ENCODE measurements at places on chromosomes 4 and X.

- DNase-seq: no peak
Observed at GRCh38 chr4:3434881-3435685, 6.7 kb upstream of the HGFAC start.

- no peak for DNase-seq
Observed at GRCh38 chr4:4398430-4398829, 11.5 kb downstream of the NSG1 start.

DNA sequence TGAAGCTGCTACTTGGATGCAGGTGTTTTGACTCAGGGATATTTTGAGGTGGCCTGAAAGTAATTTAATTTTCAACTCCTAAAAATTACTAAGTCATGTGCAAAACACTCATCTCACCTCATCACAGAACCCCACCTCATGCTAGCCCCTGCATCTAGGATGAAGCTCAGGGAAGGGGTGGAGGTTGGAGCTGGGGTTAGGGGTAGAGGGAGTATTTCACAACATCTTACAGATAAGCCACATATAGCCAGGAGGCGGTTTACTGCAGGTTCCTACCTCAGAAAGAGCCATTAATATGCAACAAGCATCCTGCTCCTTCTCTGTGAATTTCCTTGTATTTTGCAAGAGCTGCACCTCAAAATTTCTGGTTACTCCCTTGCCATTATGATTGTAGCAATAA, 70.5 kb upstream of the TSPAN5 start:
- no peak for DNase-seq

DNA sequence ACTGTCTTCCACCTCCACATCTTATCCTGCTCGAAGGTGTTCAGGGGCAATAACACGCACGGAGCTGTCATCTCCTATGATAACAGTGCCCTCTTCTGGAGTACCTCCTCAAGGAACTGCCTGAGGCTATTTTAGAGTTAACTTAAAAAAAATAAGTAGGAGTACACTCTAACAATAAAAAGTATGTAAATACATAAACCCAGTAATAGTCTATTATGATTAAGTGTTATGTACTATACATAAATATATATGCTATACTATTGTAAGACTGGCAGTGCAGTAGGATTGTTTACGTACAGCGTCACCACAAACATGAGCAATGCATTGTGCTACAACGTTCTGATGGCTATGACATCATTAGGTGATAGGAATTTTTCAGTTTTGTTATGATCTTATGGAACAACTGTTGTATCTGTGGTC, 34.5 kb upstream of the TLR2 start:
- DNase-seq: no peak

DNA sequence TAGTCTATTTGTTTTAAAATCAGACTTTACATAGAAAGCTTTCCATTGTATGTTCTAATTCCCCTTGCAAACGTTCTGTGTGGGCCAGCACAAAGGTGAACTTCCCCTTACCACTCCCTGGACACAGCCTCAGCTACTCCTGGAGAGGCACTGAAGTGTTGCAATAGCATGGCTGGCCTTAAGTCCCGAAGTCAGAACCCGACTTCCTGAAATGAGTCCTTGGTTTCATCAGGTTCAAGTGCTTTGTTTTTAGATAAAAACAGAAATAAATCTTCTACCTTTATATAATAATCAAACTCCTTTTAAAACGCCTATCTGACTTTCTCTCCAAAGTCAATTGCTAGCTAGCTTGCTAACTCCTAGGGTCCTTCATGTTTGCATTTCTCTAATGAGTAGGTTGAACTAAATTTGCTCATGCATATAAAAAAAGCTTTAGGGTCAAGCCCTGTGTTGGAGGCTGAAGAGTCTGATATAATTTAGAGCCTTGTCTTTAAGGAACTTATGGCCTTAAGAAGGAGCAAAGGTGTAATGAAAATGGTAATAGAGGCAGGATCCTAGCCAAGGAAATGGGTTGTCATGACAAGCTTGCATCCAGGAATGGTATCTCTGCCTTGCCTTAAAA, 9.0 kb downstream of the BMP3 start:
- DNase-seq: no peak

DNA sequence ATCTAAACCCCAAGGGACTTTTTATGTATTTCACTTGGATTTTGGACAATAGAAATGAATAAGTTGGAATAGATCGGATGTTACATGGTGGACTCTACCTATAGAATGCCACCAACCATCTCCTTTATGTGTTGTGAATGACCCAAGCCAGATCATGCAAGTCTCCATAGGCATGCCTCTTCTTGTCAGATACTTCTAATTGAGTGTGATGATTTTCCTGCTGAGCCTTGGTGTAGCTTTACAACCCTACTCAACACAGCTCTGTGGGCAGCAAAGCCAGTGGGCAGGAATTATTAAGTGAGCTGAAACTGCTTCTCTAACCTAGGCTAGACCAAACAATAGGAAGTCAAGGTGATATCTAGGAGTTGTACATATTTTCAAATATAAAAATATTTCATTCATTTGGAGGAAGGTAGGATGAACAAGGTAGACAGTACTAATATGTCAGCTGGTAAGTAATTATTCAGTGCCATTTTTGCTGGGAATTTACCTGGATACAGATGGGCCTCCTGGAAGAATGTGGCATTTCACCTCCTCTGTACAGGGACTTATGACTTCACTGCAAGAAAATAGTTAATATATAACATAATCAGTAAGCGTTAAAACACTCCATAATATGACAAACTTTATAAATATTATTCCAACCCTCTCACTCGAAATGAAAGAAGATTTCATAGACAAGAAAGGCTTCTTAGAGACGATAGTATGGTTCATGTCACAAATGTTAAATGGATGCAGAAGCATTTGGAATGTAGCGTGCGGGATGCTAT, 298.0 kb upstream of the FAT1 start:
- DNase-seq: no peak

- DNase-seq: no peak
Observed at GRCh38 chrX:17595456-17596035, 141.7 kb upstream of the SCML1 start.

DNA sequence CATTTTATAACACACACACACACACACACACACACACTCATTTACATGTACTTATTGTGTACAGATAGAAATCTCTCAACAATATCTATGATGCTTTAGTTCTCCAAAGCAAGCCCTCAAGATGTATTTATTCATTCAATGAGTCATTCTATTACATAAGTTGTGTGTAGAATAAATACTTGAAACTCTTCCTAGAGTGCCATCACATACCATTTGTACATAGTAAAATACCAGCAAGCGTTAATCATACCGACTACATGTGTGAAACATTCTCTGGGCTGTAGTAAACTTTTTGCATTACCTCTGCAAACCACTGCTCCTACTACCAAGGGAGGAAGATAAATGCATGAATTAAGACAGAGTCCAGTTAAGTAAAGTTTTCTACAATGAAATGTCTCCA, 70.9 kb downstream of the EPHA5 start:
- DNase-seq: no peak

- DNase-seq: no peak
Observed at GRCh38 chr4:173919196-173919595, 364.3 kb downstream of the FBXO8 start.

DNA sequence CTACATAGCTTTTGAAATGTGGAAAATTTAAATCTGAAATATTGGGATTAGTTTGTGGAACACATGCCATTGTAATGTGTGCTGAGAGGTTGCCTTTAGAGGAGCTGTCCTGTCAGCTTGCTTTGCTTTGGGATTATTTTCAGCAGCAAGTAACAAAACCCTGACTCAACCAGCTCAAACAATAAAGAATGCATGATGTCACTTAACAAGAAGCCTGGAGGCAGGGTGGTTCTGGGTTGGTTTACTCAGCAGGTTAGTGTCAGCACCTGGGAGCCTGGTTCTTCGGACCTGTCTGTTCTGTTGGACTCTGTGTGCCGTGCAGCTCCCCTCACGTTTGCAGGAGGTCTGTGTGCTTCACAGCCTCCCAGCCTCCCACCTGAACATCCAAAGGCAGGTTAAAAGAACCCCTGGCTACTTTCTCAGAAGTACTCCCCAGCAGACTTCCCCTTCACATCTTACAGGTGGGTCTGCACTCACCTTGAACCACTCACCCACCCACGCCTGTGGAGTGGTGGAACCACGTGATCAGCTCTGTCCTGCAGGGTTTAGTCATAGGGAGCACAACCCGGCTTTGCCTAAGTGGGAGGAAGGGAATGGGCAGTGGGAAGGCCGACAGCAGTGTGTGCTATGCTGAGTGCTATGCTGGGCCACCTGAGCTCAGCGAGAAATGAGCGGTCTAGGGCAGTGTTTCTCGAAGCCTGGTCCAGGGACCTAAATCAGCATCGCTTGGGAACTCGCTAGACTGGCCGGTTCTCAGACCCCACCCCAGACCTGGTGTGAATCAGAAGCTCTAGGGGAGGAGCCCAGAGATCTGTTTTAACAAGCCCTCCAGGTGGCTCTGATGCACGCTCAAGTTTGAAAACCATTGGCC, 20.4 kb downstream of the TMEM131L start:
- DNase-seq: no peak

DNA sequence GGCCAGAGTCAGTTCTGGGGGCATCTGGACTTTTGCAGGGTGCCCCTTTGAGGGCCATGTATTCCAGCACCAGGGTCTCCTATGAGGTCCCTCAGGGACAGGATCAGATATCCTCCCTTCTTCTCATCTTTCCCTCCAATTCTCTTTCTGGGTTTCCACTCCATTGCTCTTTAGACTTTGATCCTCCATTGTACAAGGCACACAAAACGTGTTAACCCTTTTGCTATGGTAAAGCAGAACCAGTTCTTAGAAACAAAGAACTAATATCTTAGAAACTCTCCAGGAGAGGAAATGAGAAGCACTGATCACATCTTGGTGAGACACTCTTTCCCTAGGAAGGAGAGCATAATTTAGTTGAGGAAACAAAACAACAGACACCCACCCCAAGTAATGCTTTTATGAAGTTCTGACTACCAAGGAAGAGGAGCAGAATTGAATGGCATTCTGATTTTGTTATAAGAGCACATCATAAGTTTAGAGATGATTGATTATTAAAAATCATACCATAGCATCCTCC, 200.7 kb upstream of the NPY2R start:
- no peak for DNase-seq

DNA sequence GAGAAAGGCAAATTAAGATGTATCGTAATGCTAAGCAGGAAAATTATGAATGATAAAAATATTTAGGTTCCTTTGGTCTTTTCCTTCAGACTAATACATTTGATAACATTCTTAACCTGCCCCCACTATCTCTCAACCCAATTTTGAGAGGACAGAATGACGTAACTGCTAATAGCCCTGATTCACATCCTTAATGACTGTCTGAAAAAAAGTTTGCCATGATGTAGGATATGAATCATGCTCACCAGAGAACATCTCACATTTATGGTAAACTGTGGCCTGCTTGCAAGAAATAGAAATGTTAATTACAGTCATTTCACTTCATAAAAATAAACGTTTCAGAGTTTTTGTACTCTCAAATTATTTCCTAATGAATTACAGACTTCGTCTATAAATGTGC, 128.0 kb upstream of the VEGFC start:
- DNase-seq: no peak

GRCh38 chr4:101141230-101141629, 206.1 kb downstream of the PPP3CA start:
- no peak for DNase-seq

DNA sequence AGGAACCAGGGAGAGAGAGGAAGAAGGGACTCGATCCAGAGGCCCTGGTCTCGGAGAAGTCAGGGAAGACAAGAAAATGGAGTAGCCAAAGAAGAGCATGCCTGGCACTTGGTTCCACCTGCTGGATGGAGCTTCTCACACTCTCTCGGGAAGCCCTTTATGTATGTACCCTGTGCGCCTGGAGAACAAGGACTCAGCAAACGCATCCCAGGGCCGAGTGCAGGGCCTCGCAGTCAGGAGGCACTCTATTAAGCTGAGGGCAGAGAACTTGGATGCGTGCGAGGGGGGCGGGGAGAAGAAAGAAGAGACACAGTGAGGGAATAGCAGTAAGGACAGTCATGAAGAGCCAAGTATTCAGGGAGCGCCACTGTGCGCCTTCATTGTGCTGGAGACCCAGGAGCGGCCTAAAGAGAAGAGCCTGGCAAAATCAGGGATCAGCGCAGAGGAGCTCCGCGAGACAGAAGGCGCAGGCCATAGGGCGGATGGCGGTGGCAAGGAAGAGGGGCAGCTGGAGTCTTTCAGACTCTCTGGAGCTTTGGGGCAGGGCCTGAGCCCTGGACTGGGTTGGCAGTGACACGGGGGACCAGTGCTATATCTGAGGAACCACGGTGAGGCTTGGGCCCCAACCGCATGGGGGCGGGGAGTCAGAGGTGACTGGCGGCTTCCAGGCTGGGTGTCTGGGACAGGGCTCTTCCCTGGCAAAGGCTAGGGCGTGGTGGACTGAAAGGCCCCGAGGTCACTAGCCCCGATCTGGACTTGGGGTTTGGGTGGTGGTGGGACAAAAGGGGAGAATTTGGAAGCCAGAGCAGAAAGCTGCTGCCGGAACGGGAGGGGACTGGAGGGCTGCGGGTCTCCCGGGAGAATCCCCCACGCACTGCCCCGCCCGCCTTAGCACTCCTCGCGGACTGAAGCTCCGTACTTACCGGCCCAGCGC, 1.9 kb upstream of the SEPTIN6 start:
- no peak for DNase-seq

DNA sequence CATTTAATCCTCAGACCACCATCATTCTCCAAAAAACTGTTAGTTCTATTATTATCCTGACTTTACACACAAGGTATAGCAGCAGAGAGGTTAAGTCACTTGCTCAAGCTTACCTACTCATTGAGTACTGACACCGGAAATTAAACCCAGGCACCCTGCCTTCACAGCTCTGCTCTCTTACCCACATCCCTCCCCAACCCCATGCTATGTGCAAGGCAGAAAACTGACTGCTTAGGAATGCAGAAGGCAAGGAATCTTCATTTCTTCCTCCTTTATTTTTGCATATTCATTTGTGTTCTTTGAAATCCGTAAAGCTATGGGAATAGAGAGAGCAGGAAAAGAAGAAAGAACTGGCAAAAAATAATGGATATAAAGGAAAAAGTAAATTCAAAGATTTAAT, 261.8 kb downstream of the PAPSS1 start:
- DNase-seq: no peak

DNA sequence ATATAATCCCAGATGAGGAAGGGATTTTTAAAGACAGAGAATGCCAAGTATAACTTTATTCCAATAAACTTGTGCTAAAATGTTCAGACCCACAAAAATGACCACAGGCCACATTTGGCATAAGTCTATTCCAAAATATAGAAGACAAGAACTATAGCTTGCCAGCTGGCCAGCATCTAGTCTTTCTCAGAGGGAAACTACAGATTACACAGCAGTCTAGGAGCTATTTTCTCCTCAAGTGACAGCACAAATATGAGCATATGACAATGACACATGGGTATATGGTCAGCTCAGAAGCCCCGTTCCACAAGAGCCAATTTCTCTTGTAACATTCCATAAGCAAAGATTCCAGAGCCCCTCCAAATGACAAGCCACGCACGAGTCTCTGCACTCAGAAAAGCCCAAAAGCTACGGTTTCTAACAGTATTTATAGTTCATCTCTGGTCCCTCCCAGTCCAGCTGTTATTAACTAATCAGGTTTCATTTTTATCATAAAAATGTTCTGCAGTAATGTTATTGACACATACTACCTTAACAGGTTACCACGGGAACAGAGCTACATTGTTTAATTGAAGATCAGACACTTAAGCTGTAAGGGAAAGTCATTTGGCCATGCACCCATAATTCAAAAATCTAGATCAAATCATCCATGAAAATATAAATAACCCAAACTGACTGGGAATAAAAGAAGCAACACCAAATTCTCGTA, 70.3 kb downstream of the RAB28 start:
- no peak for DNase-seq
